ENCODE measurements at places on chromosomes 16 and 17.
A peak's percentile ranks its signal among the peaks of the same experiment; 100 is the strongest.

- DNase-seq, result no peak
Observed at GRCh38 chr17:64555281-64555680, 48.5 kb downstream of the CEP95 start.

GRCh38 chr17:29972277-29972676 lies 30.8 kb downstream of the EFCAB5 start:
- DNase-seq, result no peak

GRCh38 chr16:1416521-1416941 lies 2.0 kb upstream of the UNKL start:
- DNase-seq, result no peak

GRCh38 chr17:21387616-21388015 lies 11.5 kb downstream of the KCNJ12 start:
- DNase-seq, result no peak

DNA sequence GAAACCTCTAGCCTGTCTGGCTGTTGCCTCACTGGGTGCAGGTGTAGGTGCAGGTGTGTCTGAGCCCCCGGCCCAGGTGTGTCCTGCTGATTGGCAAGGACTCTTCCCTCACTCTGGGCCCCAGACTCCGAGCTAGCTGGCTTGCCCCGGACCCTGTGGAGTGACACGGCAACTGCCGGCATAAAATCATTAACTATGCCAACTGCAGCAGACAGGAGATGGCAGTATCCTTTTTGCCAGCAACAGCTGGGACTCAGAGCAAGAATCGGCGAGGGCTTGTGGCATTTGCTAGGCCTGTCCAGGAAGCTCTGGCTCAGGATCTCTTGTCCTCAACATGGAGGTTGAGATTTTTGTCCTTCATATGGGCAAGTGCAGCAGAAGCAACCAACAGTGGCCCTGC lies 20.8 kb downstream of the CIAPIN1 start:
- DNase-seq, result no peak

GRCh38 chr17:61444831-61445230 lies 7.4 kb upstream of the TBX4 start:
- DNase-seq, result no peak

- no peak for DNase-seq
Observed at GRCh38 chr17:28963055-28963611, 11.8 kb upstream of the PHF12 start.

GRCh38 chr17:81527591-81528383 lies at the start of gene FSCN2:
TSS of gene FSCN2 (plus strand) at chr17:81528377. CDS start at chr17:81528532, 155 bp downstream.
- peak; percentile 25 for DNase-seq

DNA sequence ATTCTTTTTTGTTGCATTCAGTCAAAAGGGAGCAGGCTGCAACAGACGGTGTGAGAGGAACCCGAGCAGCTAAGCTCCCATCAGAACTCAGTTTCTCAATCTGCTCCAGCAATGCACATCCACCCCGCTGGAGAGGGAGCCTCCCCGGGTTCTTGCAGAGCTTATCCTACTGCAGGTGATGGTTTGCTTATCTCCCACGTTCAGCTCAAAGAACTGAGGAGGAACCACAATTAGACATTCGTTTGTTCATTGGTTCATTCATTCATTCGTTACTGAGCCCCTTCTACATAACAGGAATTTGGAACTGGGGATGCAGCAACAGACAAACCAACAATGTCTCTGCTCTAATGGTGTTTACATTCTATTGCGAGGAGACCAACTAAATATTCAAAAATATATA lies 22.2 kb upstream of the ALOX15 start:
- no peak for DNase-seq

DNA sequence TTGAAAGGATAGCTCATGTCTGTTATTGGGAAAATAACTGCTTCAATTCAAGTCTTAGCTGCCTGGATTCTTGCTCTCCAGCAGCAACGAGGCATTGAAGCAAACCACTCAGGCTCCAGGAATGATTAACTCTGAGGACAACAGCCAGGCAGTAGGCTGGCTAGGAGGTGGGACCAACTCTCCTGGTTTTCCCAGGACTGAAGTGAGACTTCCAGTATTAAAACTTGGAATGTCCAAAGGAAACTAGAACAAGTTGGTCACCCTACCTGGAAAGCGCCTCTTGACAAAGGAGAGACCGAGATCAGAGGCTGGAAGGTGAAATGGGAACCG lies 100.7 kb downstream of the SALL1 start:
- no peak for DNase-seq

DNA sequence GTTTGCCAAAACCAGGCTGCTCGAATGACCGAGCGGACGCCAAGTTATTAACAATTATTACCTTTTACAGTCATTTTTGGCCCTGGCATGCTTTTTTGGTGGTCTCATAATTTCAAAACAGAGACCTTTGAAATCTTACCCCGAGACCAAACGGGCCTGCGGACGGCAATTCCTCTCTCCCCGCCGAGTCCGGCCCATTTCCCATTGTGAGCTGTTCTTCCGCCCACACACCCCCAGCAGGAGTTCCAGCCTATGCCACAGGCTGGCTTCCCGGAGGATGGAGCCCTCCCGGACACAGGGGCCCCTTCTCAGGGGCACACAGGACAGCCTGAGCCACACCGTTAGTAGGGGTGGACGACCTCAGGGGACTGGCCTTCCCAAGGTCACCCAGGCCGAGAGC lies 130.7 kb downstream of the C16orf95 start:
- DNase-seq, result peak; percentile 61

DNA sequence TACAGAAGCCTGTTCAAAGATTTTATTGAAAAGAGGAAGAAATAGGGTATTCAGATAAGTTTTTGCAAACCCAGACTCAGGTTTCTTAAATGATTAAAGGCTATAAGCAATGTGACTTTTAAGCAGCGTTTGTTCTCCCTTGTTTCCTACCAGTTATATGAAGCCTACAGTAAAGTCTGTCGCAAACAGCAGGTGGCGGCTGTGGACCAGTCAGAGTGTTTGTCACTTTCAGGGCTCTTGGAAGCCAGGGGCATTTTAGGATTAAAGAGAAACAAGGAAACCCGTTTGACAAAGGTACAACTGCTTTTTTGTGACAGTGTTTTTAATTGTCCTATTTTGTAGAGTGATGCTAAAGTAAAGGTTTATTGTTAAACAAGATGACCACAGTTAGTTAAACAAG lies 7.7 kb upstream of the RARA start:
- DNase-seq, result no peak

DNA sequence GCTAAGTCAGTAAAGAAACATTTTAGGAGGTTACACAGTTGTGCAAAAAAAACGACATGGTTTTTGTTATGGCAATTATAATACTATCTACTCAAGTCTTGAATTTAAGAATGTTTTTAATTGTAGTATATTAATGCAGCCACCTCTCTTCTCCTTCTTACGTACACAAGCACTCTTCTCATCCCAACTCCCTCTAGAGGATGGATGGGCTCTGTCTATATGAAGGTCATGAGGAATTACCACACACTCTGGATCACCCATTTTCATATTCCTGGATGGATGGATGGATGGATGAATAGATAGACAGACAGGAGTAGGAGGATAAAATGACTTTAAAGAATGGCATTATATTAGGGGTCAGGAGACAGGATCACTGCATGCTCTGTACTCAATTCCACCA lies 120.0 kb downstream of the PHKB start:
- peak; percentile 21 for DNase-seq

- DNase-seq, result no peak
Observed at GRCh38 chr17:5580969-5581368, 3.3 kb downstream of the NLRP1 start.

- DNase-seq, result no peak
Observed at GRCh38 chr16:27366687-27367460, 35.1 kb upstream of the IL21R start.

DNA sequence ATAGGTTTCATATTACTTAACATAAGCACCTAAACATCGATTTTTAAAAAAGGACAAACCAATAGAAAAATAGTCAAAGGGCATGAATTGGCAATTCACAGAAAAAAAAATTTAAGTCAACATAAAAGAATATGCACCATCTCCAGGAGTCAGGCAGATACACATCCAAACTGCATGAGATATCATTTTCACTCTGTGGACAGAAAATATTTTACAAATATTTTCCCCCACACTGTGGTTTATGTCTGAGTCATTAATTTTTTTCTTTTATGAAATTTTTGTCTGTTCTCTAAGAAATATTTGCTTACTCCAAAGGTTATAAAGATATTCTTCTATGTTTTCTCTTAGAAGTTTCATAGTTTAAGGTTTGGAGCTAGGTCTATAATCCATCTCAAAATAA lies 74.4 kb upstream of the DNAH17 start:
- peak; percentile 66 for DNase-seq

DNA sequence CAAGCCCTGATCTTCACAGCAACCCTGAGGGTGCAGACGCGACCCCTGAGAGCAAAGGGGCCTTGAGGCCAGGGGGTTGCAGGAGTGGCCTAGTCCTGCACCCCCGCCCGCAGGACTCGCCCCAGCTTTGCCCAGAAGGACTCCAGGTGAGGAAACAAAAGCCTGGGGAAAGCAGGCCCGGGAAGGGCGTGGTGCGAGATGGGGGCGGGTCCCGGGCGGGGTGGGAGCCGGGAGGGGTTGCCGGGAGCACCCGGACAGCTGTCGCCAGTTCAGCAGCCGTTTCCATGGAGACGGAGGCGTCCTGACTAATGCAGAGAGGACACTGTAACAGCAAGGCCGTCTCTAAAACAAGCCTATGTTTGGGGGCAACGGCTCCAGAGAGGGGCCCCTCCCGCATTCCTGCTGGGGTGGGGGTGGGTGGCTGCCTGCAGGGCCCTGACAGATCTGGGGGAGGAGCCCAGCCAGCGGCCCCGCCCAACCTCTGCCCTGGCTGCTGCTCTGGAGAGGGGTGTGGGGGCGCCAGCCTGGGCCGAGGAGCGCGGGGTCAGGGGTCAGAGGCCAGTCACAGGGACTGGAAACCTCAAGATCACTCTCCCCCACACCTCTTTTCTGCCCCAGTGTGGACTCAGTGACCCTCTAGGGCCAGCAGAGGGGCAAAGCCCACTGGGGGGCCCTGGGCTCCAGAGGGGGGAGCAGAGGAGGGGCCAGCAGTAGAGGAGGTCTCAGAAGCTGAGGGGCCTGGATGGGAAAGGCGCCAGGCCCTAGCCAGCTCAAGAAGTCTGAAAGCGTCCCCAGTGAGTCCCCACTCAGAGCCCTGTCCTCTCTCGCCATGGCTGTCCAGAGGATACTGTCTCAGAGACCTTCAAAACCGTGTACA lies 3.1 kb upstream of the TPPP3 start:
- DNase-seq, result peak; percentile 58

- no peak for DNase-seq
Observed at GRCh38 chr16:2528161-2529060, 2.8 kb downstream of the CEMP1 start.

- DNase-seq, result peak; percentile 62
Observed at GRCh38 chr17:76408037-76408849, 23.8 kb downstream of the SPHK1 start.

GRCh38 chr16:79664407-79664806 lies 63.9 kb upstream of the MAF start:
- no peak for DNase-seq

DNA sequence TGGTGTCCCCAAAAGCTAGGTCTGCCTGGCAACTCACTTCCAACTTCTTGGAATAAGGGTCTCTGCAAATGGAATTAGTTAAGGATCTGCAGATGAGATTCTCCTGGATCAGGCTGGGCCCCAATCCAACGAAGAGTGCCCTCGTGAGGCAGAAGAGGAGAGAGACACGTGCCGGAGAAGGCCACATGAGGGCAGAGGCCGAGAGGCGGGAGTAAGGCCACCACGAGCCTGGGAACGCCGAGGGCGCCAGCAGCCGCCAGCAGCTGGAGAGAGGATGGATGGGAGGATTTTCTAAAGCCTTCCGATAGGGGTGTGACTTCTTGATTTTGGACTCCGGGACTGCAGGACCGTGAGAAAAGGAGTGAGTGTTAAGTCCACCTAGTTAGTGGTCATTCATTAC lies 76.3 kb downstream of the JPH3 start:
- no peak for DNase-seq

- DNase-seq, result no peak
Observed at GRCh38 chr17:79617304-79617703, 6.5 kb upstream of the RBFOX3 start.

- DNase-seq, result no peak
Observed at GRCh38 chr16:85498607-85499006, 114.5 kb upstream of the GSE1 start.

DNA sequence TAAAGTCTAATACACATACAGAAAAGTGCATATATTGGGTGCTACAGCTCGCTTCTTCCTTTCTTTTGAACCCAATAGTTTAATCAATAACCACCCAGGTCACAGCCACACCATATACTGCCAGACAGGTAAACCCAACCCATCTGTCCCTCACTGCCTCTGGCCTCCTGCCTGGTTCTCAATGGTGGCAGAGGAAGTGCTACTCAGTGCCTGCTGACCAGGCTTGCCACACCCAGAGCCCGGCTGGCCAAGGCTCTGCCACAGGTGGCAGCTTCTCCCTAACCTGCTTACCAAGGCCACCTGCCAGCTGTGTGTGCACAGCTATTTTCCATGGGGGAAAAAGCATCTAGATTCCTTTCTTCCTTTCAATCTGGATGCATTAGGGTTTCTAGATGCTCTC lies 584 bp downstream of the PMP22 start:
- no peak for DNase-seq

DNA sequence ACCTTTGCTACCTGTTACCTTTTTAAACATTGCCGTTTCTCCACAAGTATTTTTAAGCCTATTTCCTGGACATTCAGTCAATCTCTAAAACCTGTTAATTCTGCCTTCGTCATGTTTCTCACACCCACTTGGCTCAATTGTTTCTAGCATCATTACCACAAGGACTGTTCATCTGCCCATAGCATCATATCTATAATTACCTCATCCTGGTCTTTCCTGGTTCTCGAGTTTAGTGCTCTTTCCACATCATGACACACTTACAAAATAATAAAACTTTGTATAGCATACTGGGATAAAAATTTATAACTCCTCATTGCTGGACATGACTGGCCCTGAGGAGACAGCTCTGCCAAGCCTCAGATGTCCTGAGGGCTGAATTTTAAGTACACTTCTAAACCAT lies 104.8 kb downstream of the CYB561 start:
- no peak for DNase-seq

DNA sequence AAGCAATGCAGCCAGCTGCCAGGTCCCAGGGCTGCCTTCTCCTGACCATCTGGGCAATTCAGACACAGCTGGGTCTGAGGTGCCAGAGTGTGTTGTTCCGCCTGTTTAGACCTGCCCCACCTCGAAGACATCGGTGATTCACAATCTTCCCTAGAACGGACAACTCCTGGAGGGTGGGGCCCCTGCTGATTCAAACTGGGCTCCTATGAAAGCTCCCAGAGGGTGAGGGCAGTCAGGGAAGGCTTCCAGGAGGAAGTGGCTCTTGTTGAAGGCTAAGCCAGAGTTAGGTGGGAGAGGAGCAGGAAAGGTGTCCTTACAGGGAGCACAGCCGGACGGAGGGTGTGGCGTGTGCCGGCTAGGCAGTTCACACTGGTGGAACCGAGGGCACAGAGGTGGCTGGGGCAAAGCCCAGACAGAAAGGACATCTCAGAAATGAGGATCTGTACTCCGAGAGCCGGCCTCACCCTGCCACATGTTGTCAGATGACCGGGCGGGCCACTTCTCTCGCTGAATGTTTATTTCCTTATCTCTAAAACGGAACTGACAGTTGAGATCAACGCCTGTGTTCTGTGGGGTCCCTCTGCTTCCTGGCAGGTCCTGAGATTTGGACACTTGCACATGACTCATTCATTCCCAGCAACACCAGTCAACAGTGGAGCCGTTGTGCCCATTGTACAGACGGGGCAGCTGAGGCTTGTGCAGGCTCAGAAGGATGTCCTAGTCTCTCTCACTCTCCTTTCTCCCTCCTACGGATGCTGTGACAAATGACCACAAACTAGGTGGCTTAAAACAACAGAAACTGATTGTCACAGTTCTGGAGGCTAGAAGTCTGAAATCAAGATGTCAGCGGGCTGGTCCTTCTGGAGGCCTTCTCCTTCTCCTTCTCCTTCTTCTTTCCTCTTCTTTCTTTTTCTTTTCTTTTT lies 26.9 kb upstream of the LITAF start:
- DNase-seq, result peak; percentile 56

- DNase-seq, result no peak
Observed at GRCh38 chr16:515175-515938, 12.2 kb upstream of the CAPN15 start.
